ENCODE measurements at places on chromosomes 5 and 9.

- no peak for DNase-seq
These were observed 150.2 kb downstream of the ACTBL2 start for GRCh38 chr5:57332361-57332760.

GRCh38 chr9:518540-518939 is 303.9 kb downstream of the DOCK8 start:
- DNase-seq: no peak

DNA sequence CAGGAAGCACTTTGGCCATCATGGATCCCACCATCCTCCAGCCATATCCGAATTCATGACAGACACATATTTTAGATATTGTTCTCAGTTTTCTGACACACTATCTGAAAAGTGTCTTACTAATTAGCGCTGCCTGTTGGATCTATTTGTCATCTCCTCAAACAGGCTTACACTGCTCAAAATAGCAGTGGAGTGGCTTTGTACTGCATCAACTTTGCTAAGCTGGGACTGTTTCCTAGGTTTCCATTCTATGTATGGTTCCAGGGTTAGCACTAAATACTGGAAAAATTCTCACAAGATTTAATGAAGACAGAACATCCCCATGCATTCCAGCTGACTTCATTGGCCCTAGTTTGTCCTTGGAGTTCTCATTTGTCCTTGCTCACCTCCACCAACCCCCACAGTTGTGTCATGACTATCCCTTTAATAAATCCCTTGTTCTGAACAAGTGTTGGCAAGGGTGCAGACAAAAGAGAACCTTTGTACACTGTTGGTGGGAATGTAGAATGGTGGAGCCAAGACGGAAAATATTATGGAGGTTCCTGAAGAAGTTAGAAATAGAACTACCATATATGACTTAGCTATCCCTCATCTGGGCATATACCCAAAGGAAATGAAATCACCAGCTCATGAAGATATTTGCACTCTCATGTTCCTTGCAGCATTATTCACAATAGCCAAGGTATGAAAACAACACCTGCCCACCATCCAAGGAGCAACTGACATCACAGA is 136.5 kb upstream of the RAI14 start:
- no peak for DNase-seq

GRCh38 chr9:93268551-93269314 is 84.8 kb downstream of the WNK2 start:
- DNase-seq: peak; percentile 39

DNA sequence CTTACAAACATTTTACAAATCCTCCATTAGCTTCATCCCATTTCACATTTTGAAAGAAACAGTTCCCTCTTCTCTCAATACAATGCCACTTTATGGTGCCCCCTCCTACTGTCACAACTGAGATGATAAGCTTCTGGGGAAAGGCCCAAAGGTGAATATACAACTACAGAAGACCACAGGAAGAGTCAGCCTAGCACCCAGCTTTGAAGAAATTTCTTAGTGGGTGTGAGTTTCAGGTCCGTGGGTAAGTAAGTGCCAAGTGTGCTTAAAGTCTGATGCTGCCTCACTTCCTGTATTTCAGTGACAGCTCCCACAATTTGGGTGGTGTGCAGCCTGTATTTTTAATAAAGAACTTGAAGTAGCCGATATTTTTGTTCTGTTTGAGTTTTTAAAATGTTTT is 68.1 kb downstream of the ARHGEF28 start:
- peak; percentile 33 for DNase-seq

- DNase-seq: no peak
These were observed 32.5 kb upstream of the GNA14 start for GRCh38 chr9:77680581-77680980.

- DNase-seq: no peak
These were observed 46.4 kb upstream of the WWC1 start for GRCh38 chr5:168244838-168245559.

DNA sequence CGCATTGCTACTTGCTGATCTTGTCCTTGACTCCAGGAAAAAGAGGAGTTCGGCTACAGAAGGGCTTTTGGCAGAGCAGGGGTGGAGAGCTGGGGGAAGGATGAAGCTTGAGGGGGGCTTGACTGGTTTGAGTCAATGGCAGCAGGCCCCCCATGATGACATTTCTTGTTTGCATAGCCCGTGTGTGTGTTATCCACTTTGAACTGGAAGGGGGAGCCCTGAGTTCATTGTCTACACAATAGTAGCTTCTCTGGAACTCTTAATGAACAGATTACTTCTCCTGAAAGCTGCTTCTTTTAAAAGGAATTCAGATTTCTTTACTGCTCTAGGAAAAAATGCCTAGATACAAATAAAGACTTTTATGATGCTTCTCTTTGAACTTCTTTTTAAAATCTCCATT is 2.3 kb downstream of the IFNB1 start:
- DNase-seq: no peak

DNA sequence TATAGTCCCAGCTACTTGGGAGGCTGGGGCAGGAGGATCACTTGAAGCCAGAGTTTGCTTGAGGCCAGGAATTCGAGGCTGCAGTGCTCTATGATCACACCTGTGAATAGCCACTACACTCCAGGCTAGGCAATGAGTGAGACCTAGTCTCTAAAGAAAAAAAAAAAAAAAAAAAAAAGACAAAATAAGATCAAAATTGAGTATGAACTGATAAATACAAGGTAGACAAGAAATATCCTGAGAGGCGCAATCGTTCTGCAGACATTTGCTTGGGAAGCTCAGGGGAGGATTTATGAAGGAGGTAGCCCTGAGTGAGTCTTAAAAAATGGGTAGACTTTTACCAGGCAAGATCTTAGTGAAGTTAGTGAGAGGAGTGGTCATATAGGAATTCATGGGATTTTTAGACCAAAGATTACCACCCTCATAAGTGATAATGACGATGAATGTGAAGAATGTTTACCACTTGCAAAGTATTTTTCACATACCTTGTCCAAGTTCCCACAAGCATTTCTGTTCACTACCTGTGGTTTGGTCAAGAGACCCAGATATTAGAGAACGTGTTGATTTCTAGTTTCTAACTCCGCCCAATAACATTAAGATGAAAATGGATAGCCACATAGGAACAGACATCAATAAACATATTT is 4.4 kb downstream of the PDCD1LG2 start:
- DNase-seq: no peak

DNA sequence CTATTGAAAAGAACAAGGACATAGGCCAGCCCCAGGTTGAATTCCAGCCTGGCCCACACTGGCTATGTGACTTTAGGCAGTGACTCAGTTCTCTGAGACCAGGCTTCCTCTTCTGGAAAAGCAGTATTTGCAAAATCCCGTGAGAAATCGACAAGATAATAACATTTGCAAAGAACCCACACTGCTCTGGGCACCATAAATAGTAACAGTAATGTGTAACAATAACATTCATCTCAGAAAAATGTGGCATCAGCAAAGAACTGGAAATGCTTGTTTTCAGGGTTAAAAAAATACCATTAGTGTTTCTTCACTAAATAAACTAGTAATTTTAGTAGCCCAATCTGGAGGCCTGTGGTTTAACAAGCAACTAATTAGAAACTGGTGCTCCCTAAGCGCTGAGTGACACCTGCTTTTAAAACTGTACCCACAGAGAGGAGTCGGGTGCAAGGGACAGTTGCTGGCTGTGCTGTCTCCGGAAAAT is 148.4 kb downstream of the TTLL11 start:
- no peak for DNase-seq

- no peak for DNase-seq
These were observed 70.4 kb downstream of the SCAMP1 start for GRCh38 chr5:78430866-78431265.

DNA sequence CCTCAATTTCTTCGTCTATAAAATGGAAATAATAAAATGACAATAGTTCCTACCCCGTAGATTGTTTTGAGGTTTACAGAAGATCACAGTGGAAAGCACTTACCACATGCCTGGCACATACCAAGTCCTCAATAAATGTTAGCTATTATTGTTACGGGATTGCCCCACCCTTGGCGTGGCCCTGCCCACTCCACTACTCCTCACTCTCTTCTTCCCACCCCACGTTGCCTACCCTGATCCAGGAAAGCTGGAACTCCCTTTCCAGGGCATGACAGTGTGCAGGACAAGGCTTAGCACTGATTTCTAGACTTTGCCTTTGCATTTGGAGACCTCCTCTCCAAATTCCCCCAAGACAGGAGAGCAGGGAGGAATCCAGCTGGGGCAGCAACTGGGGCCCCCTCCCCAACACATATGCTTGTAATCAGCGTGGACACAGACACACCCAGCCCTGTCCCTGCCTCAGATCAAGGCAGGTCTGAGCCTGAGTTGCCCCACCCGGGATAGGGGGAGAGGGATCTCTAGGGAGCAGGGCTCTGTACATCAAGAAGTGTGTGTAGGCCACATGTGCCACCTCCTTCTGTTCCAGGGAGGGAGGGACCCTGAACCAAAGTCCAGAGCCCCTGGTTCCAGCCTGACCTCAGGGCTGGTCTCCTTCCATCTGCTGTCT is 6.7 kb downstream of the SLC4A9 start:
- no peak for DNase-seq

GRCh38 chr5:150266871-150267291 is 22.7 kb downstream of the CAMK2A start:
- DNase-seq: no peak

- no peak for DNase-seq
These were observed 88.5 kb downstream of the NDFIP1 start for GRCh38 chr5:142197098-142197497.

DNA sequence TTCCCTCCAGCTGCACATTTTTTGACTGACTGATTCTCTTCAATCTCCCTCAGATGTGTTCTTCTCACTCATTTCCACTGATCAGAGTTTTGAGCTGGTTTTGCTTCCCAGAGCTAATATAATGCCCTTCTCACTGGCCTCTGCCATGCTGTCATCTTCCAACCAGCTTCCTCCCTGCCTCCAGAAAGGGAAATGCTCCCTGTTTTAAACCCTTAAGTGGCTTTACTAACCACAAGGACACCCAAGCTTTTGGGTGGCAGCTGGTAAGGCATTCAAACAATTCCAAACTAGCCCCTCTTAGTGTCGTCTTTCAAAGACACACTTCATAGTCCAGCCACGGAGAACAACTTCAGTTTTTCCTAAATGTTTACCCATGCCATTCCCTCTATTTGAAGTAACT is 172.5 kb downstream of the CRB2 start:
- no peak for DNase-seq

GRCh38 chr5:139248826-139249453 is 44.6 kb upstream of the MATR3 start:
- DNase-seq: no peak

GRCh38 chr5:84411832-84412605 is 27.3 kb upstream of the EDIL3 start:
- no peak for DNase-seq

DNA sequence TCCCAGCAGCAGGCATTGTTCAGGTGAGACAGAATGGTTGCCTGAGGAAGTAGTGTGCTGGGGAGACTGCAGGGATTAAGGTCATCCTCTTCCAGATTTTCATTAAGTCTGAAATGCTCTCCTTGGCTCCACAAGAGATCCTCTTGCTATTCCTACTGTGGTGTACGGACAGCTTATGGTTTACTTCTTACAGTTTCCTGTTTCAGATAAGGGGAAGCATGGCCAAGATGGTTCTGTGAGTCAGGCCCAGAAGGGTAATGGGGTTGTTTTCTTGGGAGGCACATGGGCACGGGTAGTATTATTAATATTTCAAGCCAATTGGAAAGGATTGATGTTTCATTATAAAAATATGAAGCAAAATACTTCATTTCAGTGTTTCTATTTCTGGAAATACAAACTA is 42.9 kb downstream of the GLRX start:
- DNase-seq: no peak

DNA sequence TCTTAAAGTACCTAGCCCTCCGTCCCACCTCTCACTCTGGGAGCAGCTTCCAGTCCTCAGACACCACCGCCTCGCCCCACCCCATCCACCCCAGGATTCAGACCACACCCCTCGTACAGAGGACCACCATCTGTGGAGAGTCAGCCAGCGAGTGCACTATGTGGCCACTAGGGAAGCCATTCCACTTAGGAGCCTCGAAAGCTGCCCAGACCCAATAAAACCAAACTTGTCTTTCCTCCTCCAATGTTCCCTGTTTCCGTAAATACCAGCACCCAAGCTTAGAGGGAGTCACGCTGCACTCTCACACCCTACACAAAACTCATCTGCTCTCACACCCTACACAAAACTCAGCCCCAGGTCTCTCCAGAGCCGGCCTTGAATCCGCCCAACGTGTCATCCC is 1.9 kb downstream of the GCNT4 start:
- DNase-seq: no peak

GRCh38 chr9:105458404-105458803 is 10.6 kb downstream of the FSD1L start:
- DNase-seq: no peak

DNA sequence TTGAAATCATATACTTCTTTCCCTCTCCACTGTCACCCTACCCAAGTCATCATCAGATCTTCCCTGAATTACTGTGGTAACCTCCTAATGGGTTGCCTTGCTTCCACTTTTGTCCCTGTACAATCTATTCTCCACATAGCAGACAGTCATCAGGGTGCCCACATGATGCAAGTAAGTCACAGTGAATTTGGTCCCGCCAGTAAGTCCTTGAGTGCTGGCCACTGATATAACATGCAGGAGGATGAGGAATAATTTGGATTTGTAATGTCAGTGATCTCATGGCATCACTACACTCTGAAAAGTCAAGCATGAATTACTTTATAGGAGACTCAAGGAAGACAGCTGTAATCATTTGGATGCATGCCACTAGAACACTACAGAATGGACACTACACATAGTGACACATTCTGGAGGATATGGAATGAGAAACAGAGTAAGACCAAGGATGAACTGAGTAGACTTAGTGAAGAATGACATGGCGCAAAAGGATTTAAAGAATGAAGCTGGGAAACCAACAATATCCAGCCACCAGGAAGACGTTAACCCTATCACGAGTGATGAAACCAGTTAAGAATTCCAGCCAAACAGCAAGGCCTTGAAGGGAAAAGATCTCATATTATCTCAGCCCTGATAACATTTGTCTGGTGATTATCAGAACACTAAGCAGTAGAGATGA is 28.6 kb downstream of the MARCHF3 start:
- no peak for DNase-seq

GRCh38 chr5:133942614-133943474 is 25.6 kb downstream of the C5orf15 start:
- no peak for DNase-seq

GRCh38 chr5:40734986-40735385 is 20.8 kb downstream of the TTC33 start:
- no peak for DNase-seq

- no peak for DNase-seq
These were observed 194.9 kb downstream of the DCP2 start for GRCh38 chr5:113171520-113171919.

- DNase-seq: no peak
These were observed 650.6 kb upstream of the NUDT12 start for GRCh38 chr5:104213216-104213615.

DNA sequence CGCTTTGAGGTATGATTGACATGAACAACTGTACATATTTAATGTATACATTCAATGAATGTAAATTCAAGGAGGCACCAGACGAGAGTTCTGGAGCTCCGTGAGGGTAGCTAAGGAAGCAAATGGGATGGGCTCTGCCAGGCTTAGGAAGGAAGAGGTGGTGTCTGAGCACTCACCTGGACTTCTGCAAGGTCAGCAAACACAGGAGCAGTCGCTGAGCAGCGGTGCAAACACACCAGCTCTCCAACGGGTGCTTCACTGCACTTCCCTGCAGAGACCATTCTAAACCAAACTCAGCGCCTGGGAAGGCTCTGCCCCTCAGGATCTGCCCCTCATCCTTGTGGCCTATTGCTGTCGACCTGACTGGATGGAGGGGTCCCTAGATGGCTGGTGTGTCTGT is 101.5 kb downstream of the COL23A1 start:
- DNase-seq: no peak

- DNase-seq: no peak
These were observed 23.2 kb upstream of the RFK start for GRCh38 chr9:76417394-76417793.

- peak; percentile 46 for DNase-seq
These were observed 28.1 kb downstream of the IL7R start for GRCh38 chr5:35884773-35885172.

Measured in GM06990 (cell line).